CD8-positive, alpha-beta memory T cell (primary cell): ENCODE measurements at places on chromosomes 1 and 21.
A peak's percentile ranks its signal among the peaks of the same experiment; 100 is the strongest.

GRCh38 chr1:210700511-210700910, 371.8 kb downstream of the HHAT start:
- DNase-seq = no peak

DNA sequence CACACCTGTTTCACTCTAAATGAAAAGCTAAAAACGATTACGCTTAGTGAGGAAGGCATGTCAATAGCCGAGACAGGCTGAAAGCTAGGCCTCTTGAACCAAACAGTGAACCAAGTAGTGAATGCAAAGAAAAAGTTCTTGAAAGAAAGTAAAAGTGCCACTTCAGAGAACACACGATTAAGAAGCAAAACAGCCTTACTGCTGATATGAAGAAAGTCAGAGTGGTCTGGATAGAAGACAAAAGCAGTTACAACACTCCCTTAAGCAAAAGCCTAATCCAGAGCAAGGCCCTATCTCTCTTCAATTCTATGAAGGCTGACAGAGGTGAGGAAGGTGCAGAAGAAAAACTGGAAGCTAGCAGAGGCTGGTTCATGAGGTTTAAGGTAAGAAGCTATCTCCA, 130.7 kb downstream of the SIPA1L2 start:
- no peak for DNase-seq

DNA sequence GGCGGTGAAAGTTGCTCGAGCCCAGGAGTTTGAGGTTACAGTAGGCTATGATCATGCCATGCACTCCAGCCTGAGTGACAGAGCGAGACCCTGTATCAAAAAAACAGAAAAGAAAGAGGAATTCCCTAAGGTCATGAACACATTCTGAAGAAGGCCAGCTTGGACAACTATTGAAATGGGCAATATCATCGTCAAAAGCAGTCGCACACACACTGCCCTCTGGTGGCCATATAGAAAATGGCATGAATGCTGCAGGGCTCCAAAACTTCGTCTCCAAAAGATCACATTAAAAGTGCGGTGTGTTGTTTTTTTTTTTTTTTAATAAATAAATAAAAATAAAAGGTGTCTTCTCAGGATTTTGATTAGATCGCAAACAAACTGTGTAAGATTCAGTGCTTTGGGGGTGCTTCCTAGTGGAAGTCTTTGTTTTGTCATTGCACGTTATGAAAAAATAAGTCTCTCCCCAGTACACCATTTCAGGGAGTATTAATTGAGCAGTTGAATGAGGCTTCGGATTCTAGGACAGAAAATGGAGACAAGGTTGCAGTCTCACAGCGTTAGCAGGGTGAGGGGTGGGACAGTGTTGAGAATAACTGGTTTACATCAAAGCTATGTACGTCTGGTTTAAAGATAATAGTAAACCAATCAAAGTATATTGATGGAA, 87.5 kb upstream of the FMN2 start:
- DNase-seq = no peak

DNA sequence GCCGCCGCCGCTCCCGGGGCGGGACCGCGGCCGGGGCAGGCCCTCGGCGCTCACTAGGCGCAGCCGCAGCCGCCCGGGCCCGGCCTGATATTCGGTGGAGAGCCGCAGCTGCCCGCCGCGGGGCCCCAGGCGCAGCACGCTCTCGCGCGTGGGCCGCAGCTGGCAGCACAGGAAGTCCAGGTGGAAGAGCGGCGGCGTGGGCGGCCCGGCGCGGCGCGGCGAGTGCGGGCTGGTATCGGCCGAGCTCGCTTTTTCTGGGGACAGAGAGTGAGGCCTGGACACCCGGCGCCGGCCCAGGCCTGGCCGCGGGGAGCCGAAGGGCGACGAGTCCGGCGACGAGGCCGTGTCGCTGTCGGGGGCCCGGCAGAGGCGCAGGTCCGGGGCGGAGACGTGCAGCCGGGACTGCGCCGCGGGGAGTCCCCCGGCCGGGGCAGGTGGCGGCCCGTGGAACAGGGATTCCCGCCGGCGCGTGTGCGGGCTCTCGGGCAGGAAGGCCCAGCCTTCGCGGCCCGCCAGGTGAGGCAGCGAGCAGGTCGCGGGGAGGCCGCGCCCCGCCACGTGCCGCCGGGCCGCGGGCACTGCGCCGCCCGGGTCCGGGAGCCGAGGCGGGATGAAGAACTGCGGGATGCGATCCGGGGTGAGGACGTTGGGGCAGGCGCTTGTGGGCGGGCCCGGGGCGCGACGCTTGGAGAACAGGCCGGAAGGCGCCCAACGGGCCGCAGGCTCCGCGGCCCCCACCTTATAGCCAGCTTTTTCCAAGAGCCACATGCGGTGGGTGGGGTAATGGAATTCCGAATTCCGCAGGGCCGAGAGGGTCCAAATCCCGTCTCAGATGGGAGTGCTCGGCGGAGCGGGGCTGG, 1.2 kb downstream of the C2CD4D start:
- peak; percentile 38 for DNase-seq

- DNase-seq = no peak
Observed at GRCh38 chr1:220791285-220791684, 4.6 kb downstream of the MTARC1 start.

DNA sequence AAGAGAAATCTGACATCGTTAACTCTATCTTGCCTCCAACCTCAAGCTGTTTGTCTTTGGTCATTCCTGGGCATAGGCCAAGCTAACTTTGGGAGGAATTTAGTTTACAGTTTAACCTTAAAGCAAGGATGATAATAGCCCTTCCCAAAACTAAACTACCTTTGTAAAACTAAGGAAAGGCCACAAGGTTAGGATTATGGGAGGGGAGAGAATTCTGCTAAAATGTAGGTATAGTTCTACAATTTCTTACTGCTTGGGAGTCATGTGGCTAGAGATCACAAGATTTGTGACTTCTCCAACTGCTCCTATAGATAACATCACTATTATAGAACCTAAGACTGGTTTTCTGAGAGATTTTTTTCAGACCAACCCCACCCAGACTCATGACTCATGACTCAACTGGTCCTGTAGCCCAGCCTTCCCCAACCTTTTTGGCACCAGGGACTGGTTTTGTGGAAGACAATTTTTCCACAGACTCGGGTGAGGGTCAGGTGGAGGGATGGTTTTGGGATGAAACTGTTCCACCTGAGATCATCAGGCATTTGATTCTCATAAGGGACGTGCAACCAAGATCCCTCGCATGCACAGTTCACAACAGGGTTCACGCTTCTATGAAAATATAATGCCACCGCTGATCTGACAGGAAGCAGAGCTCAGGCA, 70.7 kb upstream of the MUTYH start:
- DNase-seq = no peak

GRCh38 chr1:92563457-92564216, 76.9 kb upstream of the GFI1 start:
- DNase-seq = no peak

GRCh38 chr1:216306830-216307229, 116.4 kb downstream of the USH2A start:
- DNase-seq = no peak

GRCh38 chr1:115560027-115560426, 81.7 kb upstream of the VANGL1 start:
- DNase-seq = no peak

GRCh38 chr1:78091215-78091813, 45.5 kb downstream of the GIPC2 start:
- DNase-seq = no peak

DNA sequence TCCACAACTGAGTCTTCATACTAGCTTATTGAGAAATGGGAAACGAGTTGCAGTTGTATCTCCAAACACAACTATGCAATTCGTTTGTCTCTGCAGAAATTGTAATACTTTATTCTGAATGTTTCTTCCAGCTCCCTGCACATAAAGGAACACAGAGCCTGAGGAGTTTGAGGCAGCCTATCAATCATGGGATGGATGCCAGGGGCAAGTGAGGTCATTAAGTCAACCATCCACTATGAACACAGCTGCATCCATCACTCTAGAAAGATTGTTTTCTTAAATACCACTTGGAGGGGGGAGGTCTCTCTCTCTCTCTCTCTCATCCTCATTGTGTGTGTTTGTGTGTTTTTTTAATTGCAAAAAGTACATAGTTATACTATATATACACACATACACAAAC, 2.9 kb upstream of the PSMB2 start:
- DNase-seq = no peak

GRCh38 chr1:68979891-68980290, 483.0 kb upstream of the DEPDC1 start:
- DNase-seq = no peak

GRCh38 chr21:20026543-20026942, 971.7 kb upstream of the NCAM2 start:
- no peak for DNase-seq
